ENCODE measurements at places on chromosomes 3 and 15.

DNA sequence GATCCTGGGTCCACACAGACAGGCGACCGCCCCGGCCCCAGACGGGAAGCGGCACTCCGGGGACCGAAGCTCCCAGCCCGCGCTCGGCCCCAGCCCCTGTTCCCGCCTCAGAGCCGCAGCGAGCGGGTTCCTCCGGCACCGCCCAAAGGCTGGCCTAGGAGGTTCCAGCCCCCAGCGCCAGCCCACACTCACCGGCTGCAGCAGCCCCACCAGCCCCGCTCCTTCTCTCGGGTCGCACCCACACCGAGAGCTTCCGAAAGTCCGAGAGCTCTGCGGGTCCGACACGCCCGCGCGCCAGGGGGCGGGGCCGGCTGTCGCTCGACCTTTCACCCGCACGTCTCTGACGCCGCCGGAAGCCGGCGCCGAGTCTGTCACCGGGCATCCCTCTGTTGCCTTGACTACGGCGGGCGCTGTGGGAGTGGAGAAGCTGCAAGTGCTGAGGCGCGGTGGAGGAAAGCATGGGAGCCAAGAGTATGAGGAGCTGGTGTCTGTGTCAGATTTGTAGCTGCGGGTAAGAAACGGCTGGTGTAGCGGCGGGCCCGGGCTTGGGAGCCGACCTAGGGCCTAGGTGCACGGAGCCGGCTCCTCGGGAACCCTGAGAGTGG, at the start of the genes EFL1 and SAXO2:
Gene EFL1, minus strand, starts transcription at position 313 of the 605 bp plus-strand sequence. CDS start 956 bp downstream, outside the sequence.
Gene SAXO2, plus strand, starts transcription at position 397 of the 605 bp plus-strand sequence. Its CDS starts 62 bp downstream, at position 459.
- DNase-seq = peak; percentile 97

DNA sequence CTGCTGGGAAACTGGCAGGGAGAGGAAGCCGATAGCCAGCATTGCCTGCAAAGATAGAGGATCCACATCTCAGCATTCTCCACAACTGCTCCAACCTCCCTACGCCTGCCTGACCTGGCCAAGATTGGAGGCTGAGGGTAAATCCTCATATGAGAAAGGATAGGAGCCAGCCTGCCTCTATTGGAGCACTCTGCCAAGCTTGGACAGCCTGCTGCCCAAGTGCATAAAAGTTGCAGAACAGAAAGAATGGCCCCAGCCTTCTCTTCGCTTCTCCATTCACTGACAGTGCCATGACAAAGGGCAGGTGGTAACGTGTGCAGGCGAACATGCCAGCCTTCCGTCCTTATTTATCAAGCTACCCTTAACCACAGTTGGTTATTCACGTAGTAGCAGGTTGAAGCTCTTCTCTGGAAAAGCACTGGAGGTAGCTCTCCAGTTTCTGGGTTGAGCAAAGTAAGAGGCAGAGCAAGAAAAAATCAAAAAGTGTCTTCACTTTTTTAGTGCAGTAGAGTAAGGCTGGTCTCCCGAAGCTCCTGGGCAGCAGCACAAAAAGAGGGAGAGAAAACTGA, 4.3 kb downstream of the BMF start:
- DNase-seq = no peak

DNA sequence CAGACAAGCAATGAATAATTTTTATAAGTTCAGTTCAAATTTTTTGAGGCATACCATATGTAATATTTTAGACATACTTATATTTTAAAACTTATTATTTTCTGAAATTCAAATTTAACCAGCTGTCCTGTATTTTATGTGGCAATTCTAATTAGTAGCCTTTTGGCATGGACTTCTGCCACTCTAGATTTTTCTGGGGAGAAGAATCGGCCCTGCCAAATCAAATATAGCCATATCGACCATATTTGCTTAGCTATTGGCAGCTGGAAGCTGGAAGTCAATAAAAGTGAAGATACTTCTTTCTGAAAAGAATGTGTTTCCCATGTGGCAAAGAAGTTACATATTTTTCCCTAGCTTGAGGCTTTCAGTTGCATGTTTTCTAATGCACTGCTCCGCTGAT, 9.4 kb upstream of the RBMS3 start:
- DNase-seq = no peak

DNA sequence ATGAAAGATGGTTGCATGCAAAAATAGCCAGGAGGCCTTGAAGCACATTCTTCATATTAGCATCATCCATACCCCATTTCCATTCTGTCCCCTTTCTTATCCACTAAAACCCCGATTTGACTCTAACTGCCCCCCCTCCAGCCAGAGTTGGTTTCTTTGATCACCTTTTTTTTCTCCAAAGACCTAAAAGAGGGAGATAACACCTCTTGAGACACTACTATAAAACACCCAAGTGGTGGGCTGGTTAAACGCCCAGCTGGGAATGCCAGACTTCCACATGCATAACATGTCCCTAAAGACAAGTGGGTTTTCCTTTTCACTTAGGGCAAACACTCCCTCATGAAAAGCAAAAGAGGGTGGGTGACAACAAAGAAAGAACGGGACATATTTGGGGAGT, 133.9 kb upstream of the WNT5A start:
- no peak for DNase-seq

DNA sequence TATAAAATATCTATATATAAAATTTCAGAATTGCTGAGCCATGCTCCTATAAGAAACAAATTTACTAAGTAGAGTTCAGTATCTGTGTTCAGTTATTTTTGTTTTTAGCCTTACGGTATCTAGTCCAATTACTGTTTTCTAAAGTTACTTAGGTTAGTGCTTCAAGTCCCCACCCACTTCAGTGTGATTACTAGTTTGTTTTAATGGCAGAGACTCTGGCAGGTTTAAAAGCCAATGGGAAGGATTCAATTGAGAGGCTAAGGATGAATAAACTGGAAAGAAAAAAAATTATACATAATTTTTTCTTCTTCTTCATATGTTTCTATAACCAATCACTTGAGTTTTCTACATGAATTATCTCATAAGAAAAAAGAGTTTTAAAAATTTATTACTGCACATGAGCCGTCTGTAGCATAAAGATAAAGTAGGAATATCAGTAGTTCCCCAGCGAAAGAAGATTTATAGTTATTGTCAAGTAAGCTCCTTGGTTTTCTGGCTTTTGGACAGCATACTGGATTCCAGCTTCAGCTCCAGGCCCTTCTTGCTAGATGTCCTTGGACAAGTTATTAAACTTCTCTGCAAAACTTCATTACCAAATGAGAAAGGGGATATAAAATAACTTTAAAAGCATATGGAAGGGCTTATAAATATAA, 46.8 kb downstream of the AAGAB start:
- DNase-seq = no peak

- no peak for DNase-seq
These were observed 13.5 kb downstream of the SNX33 start for GRCh38 chr15:75661100-75661755.

DNA sequence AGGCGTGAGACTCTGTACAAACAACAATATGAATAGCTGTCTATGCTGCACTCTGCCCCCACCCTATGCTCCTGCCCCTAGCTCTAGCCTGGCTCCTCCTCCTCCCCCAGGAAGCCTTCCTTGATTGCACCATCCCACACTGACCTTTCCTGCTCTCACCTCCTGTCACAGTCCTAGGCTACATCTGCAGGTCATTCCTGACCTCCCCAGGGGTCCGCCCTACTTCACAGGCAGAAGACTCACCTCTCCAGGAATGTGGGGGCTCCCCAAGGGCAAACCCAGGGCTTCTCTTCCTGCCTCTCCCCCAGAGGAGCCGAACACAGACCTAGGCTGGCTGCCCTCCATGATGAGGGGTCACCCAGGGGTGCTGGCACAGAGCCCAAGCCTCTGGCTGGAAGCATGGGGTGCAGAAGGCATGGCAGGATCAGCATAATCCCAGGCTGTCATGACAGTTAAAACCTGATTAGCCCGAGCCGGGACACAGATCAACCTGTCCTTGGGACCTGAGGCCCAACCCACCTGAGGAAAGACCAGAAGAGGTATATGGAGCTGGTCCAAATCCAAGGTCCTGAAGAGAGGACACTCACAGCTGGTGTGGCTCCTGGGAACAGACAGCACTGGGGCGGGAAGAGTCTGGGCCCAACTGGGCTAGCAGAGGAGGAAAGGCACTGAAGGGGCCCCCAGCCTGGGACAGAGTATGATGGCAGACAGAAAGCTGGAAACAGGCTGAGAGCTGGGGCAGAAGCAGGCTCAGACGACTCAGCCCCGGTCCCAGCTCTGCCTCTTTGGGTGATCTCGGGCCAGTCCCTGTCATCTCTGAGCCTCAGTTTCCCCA, 5.9 kb downstream of the SEMA7A start:
- no peak for DNase-seq

- DNase-seq = no peak
These were observed 82.8 kb upstream of the TNIK start for GRCh38 chr3:171542976-171543375.

- DNase-seq = no peak
These were observed 170.4 kb downstream of the P3H2 start for GRCh38 chr3:189950258-189950657.

DNA sequence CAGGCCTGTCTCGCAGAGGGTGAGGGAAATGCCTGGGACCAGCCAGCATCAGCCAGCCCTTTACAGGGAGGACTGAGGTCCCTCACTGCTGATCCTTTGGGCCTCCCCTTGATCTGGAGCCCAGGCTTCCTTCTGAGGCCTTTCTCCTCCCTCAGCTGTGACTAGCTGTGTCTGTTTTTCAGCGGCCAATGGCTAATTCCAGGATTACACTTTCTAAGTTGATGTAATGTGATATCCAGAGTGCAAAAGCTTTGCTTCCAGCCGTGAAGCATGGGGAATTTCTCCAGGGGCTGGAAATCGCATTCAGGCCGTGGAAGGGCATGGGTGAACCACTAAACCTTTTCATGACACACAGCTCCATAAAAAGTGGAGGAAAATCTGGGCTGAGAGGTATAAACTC, 157.6 kb downstream of the SHQ1 start:
- no peak for DNase-seq

- DNase-seq = no peak
These were observed 2.6 kb upstream of the CIB2 start for GRCh38 chr15:78133801-78134200.

DNA sequence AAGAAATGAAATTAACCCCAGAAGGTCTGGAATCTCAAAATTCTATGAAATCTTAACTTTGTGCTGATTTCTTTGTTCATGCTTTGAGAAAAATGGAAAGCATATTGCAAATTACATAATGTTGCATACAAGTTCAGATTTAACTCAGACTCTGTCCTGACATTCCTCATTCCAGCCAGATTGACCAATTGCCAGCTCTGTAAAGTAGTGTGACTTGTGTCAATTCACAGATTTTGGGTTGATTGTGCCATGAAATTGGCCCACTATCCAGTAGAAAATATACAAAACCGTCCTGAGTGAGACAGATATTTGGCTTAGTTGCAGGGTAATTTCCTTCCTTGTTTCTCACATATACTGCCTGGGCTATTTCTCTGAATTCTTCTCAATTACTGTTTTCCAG, 1312.6 kb downstream of the ROBO1 start:
- no peak for DNase-seq

- DNase-seq = peak; percentile 12
These were observed 50.1 kb downstream of the HCN4 start for GRCh38 chr15:73318463-73319351.

- no peak for DNase-seq
These were observed 241.0 kb upstream of the ZNF717 start for GRCh38 chr3:76026379-76026778.

GRCh38 chr3:112351823-112352222, 18.9 kb downstream of the CD200 start:
- no peak for DNase-seq

- no peak for DNase-seq
These were observed 419.6 kb upstream of the TGFBR2 start for GRCh38 chr3:30186741-30187219.

DNA sequence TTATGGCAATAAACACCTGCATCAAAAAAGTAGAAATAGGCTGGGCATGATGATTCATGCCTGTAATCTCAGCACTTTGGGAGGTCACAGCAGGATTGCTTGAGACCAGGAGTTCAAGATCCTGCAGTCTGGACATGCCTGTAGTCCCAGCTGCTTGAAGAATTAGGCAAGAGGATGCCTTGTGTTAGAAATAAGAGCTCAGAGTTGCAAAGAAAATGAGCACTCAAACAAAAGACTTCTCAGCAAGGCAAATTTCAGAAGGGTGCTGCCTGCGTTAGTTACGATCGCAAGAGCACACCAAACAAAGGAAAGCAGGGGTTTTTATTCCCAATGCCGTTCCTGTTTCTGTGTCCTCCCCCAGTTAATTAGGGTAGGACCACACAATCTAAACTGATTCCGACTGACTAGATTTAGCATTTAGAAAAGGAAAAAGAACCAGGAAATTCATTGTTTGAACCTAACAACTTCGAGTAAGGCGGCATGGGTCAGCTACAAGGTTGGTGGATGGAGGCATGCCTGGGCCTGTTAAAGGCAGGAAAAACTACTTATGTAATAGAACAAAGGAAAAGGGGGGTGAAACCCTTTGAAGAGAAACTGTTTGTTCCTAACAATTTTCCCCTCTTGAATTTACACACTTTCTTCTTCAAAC, 55.5 kb downstream of the DLG1 start:
- DNase-seq = no peak

GRCh38 chr15:56052395-56053045, 59.1 kb upstream of the NEDD4 start:
- no peak for DNase-seq

DNA sequence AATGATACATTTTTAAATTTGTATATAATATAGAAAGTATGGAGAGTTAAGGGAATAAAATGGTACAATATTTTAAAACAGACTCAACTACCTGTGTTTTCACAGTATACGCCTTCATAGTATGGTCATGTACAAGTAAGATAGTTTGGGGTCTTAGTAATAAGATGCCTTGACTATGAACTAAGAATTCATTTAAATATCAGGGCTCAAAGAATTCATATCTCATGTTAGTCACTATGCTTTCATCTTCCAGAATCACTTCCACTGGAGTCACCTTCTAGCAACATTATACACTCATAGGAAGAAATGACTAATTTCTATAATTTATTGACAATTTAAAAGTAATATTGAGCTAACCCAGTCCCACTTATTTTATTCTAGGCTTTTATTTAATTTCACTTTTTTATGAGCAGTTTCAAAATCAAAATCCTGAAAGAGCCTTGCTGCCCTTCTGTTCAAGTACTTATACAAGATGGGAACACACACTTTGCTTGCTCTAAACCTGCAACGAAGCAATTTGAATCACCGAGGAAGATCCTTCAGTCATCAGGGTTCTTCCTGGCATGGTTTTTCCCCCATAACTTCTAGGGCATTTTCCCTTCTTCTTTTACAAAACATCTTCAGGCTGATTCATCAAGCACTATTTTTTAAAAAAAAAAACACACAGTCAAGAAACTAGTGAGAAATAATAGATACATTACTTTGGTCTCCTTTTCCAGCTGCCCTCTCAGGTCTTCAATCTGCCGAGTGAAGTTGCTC, 94.1 kb downstream of the MYH15 start:
- peak; percentile 4 for DNase-seq

DNA sequence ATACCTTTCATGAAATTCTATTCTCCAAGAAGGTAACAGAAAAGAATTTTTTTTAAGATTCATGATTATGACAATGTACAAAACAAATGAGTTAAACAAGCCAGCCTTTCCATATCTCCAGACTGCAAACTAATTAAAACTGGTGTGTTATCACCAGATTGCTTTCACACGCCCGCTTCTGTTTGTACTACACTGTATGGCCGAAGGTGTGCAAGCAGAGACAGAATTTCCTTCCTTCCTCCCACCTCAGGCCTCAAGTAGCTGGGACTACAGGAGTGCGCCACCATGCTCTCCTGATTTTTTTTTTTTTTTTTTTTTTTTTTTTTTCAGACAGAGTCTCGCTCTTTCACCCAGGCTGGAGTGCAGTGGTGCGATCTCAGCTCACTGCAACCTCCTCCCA, 400.4 kb downstream of the MAGI1 start:
- no peak for DNase-seq

- DNase-seq = no peak
These were observed 65.8 kb downstream of the DTWD1 start for GRCh38 chr15:49686599-49686998.

Measured in stimulated activated CD4-positive, alpha-beta T cell treated with anti-CD3 and anti-CD28 coated beads, Interleukin-15, amount 100 ng/mL, for 24 hours (primary cell).